ENCODE measurements at places on chromosomes 3 and 15.

DNA sequence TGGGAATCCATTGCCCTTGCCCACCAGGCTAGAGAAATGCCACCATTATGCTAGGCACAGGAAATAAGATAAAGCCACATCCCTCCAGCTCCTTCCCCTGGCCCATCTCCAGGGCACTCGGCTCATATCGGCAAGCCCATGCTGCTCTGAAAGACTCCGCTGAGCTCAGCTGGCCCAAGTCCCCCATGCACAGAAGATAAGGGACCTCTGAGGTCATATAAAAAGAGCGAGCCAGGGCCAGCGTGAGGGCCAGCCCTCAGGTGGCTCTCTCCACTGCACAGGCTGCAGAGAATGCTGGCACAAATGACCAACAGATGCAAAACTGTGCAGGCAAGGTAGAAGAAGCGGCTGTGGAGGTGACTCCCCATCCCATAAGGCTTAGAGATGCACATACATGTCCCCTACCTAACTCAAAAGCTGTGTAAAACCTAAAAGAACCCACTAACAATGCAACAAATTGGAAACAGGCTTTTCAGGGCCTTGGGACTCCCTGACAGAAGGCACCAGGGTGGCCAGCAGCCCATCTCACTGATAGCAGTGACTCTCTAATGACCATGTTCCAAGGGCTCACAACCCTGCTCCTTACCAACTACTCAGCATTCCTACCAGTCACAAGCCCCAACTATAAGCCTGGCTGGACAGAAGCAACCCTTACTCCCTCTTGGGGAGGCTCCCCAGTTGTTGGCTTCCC is 3.0 kb downstream of the RAB6B start:
- DNase-seq, result no peak

DNA sequence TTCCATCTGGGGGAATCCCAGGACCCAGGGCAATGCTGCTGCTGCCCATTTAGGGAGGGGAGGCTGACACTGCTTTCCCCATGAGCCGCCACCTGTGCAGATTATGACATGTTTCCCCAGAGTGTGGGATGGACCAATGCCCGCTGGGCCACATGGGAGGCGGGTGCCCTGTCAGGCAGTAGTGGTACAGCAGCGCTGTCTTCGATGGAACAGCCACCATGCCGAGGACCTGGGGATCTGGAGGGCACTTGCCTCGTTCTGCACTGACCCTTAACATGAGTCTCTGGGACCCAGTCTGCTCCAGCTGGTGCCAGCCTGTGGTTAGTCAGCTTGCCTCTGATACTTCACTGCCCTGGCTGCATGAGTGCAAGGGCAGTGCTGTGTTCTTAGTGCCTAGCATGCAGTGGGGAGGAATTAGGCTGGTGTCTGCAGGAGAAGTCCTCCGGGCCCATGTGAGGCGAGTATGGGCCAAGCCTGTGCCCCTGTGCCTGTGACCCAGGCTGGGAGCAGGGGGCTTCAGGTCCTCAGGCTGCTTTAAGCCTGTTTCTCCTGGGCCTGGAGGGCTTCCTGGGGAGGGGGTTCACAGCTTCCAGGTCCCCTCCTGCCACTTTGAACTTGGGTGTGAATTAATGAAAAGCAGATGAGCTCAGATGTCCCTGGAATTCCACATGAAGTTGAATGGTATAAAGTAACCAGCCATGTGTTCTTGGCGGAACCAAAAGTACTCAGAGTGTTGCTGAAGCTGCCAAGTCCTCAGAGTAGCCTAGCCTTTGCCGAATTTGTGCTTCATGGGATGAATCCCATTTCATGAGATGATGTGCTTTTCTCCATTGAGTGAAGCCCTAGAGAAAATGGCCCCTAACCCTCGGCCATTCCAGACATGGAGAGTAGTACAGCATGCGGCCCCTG is 22.9 kb downstream of the KLF13 start:
- DNase-seq, result no peak

- DNase-seq, result no peak
These were observed 357.0 kb downstream of the TIGIT start for GRCh38 chr3:114650808-114651207.

DNA sequence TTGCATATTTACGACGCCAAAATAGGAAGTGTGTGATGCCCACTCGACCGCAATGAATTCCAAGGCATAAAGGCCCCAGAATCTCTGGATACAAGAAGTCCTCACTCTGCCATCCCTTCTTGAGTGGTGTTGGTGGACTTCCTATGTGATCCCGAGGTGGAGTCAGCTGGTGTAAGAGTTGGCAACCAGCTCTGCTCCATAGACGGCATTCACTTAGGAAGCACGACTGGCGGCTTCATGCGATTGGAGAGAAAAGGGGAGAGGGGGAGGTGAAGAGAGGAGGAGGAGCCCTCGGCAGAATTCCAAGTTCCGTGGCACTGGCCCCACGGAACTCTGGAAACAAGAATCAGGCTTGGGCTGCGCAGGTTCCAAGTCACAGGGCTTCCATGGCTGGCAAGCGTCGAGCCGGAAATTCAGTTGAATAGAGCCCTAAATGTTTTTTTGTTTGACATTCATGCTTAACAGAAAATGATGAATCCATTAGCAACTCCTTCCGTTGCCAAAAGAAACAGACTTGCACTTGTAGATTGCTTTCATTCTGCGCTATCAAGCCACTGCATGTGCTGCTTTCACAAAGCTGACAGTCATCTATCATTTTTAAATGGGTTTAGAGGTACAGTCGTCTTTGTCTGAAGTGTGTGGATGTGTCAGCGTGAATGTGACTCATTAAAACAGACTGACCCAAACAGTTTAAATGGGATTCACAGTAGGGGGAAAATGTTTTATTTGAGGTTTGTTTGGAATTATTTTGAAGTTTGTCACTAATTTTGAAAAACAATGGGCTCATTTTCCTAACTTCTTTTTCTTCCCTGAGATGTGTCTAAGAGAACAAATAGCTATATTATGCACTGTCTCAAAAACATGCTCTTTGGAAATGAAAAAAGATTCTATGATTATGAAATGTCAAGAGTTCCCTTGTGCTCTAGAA is 428.3 kb upstream of the ATP11B start:
- DNase-seq, result no peak

DNA sequence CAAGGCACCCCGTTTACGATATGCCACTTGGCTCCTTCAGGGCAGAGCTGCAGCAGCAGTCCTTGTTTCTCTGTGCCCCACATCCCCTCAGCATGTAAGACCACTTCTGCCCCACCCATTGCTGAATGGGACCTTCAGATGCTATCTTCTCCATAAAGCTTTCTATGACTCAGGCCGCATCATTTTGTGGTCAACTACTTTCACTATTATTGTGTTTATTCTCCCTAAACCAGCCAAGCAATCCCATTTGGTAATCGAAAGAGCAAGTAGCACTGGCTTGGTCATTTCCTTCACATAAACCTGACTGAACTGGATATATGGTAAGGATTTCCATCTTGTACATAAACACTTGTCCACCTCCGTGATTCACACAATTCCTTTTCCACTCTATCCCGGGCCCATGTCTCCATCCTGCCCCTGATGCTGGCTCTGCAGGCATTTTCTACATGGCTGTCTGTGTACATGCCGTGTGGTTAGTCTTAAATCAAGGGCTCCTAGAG is 25.7 kb downstream of the LIPC start:
- no peak for DNase-seq

Data from CD4-positive, alpha-beta T cell treated with Interleukin-17A for 1 hour (primary cell).